ENCODE measurements at places on chromosomes 11 and 22.

- DNase-seq = no peak
Observed at GRCh38 chr11:96357794-96358193, 14.8 kb upstream of the MAML2 start.

GRCh38 chr22:19941365-19942082 lies at the start of the genes COMT and TXNRD2:
TSS of gene COMT (plus strand) at chr22:19941772. CDS start at chr22:19962527, 20,755 bp downstream.
TSS of gene TXNRD2 (minus strand) at chr22:19941818. CDS start at chr22:19941803, 15 bp downstream.
- DNase-seq = peak; percentile 59

- DNase-seq = no peak
Observed at GRCh38 chr11:65151331-65151899, 17.1 kb upstream of the SYVN1 start.

DNA sequence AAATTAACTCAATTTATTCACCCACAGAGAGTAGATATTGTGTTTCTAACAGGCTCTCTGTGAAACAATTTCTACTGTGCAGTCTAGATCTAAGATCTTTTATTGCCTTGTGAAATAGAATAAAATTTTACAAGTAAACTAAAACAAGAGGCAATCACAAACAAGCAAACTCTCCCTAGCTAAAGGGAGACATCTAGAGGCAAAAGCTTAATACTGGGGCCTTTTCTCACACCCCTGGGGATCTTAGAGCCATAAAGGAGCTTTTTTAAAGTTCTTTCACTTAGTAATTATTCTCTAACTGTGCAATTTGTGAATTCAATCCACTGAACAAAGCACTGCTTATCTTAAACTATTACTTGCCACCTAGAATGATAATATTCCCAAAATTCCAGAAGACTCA lies 19.7 kb downstream of the ALG9 start:
- DNase-seq = no peak

- DNase-seq = no peak
Observed at GRCh38 chr11:45180179-45180847, 33.9 kb downstream of the PRDM11 start.

DNA sequence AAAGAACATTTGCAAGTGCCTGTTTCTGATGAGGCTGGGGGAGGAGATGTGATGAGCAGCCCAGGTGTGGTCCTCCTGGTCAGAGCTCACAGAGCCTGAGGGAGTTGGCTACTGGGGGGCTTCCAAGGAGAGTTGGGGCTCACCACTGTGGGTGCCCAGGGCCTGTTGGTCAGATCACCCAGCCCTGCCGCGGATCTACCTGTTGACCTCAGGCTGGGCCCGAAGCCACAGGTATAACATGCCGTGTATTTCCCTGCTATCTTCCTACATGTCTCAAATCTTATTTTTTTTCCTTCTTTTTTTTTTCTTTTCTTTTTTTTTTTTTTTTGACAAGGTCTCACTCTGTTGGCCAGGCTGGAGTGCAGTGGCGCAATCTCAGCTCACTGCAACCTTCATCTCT lies 199.7 kb upstream of the TBCEL start:
- no peak for DNase-seq

GRCh38 chr11:65776710-65777141 lies 4.0 kb downstream of the AP5B1 start:
- no peak for DNase-seq

GRCh38 chr22:47805394-47805935 lies 1043.0 kb downstream of the TBC1D22A start:
- no peak for DNase-seq
